ENCODE measurements at places on chromosomes 1 and 21.

DNA sequence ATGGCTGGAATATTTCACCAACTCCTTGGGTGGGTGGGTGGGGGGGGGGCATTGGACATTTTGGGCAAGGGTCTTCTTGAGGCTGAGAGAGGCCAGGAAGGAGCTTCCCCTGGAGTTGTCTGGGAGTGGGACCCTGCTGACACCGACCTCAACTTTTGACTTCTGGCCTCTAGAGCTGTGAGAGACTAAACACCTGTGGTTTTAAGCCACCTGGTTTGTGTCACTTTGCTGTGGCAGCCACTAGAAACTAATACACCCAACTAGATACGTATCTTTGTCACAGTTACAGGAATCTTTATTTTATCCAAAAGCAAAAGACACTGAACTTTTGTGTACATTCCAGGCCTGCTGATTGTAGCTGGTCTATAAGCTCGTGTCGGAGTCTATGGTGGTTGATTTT lies 9.9 kb upstream of the RIPK4 start:
- no peak for DNase-seq

DNA sequence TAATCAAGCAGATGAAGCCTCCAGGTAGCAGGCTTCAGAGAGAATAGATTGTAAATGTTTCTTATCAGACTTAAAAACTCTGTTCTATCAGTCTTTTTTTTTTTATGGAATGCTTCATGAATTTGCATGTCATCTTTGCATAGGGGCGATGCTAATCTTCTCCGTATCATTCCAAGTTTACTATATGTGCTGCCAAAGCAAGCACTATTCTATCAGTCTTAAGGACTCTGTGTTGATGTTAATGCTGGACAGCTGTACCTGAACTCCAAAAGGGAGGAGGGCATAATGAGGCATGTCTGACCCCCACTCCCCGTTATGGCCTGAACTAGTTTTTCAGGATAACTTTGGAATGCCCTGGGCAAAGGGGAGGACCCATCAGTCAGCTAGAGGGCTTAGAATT lies 66.8 kb upstream of the PRRC2C start:
- no peak for DNase-seq

GRCh38 chr1:176241385-176242015 lies 34.4 kb upstream of the COP1 start:
- DNase-seq = no peak

- no peak for DNase-seq
Measured at GRCh38 chr1:22285549-22286396, 142.9 kb upstream of the WNT4 start.

DNA sequence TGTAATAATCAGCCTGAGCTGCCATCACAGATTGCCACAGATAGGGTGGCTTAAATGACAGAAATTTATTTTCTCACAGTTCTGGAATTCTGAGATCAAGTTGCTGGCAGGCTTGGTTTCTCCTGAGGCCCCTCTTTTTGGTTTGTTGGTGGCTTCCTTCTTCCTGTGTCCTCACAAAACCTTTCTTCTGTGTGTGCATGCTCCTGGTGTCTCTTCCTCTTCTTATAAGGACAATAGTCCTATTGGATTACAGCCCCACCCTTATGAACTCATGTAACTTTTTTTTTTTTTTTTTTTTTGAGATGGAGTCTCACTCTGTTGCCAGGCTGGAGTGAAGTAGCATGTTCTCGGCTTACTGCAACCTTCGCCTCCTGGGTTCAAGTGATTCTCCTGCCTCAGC lies 41.0 kb upstream of the F3 start:
- no peak for DNase-seq

DNA sequence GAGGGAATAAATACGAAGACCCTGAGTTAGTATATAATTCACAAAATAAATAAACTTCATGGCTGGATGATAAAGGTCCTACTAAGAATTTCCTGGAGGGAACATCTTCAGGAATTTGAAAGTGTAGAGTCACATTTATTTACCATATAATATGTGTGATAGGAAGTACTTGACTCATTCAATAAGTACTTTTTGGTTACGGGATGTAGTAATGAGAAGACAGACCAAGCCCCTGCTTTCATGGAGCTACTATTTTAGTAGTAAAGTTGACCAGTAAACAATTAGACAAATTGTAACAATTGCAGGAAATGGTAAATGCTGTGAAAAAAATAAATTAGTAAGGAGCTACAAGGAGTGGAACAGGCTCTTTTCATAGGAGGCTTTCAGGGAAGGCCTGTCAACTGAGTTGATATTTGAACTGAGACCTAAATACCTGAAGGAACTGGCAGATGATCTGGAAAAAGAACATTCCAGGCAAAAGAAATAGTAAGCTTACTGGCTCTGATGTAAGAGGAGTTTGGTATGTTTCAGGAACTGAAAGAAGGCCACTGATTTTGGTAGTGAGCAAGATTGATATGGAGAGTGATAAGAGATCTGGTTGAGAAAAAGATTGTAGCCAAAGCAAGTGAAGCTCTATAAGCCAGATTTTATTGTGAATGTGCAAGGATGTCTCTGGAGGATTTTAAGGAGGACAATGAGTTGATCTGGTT lies 36.2 kb downstream of the CAMSAP2 start:
- no peak for DNase-seq

DNA sequence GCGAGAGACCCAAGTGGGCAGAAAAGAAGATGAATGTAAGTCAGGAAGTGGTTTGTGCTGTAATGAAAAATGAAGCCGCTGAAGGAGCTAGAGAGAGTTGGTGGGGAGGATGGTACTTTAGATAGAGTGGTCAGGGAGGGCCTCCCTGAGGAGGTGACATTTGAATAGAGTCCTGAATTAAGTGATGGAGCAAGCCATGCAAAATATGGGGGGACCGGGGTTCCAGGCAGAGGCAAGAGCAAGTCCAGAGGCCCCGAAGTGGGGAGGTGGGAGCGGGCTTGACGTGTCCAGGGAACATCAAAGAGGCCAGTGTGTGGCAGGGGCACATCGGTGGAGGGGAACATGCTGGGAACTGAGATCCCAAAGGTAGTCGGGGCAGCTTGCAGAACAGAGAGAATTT lies 43.1 kb downstream of the OPRD1 start:
- DNase-seq = no peak

DNA sequence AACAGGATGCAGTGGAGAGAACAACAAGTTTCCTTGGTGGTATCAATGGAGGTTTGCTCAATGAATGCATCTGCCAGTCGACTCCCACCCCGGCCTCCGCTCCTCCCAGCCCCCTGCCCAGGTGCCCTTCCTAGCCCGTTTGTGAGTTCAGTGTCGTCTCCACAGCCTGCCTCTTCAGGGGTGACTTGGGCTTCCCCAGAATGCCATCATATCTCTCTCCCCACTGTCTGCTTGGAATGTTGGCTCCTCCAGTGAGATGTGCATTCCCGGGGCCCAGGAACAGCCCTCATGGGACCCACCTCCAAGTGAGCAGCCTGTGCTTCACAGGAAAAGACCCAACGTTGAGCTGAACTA lies 30.5 kb downstream of the MATN1 start:
- no peak for DNase-seq

- no peak for DNase-seq
Measured at GRCh38 chr1:35888255-35888654, 5.2 kb downstream of the AGO1 start.

- no peak for DNase-seq
Measured at GRCh38 chr21:42226626-42227025, 7.7 kb downstream of the ABCG1 start.

GRCh38 chr1:154886281-154887015 lies 16.4 kb upstream of the KCNN3 start:
- DNase-seq = no peak

- DNase-seq = peak; percentile 11
Measured at GRCh38 chr21:43921571-43921978, 56.6 kb downstream of the AGPAT3 start.

DNA sequence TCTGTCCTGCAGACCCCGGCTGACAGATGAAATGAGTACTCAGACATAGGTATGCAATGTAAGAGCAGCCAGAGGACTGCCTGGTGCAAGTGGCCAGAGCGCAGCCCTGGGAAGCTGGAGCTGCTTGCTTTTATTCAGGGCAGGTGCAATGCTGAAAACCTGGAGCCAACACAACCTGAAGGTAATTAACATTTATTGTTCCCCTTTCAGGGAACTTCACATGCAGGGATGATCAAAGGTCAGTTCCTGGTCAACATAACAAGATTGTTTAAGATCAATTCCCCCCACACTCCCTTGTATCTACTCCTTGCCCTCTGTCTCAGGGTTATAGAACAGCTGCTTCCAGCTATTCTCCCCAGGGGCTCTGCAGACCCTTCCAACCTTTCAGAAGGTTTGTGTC lies 48.7 kb upstream of the PRELP start:
- DNase-seq = no peak

- DNase-seq = no peak
Measured at GRCh38 chr1:72896256-72896655, 613.9 kb upstream of the NEGR1 start.

GRCh38 chr1:63980740-63981407 lies 207.1 kb downstream of the ROR1 start:
- DNase-seq = no peak

DNA sequence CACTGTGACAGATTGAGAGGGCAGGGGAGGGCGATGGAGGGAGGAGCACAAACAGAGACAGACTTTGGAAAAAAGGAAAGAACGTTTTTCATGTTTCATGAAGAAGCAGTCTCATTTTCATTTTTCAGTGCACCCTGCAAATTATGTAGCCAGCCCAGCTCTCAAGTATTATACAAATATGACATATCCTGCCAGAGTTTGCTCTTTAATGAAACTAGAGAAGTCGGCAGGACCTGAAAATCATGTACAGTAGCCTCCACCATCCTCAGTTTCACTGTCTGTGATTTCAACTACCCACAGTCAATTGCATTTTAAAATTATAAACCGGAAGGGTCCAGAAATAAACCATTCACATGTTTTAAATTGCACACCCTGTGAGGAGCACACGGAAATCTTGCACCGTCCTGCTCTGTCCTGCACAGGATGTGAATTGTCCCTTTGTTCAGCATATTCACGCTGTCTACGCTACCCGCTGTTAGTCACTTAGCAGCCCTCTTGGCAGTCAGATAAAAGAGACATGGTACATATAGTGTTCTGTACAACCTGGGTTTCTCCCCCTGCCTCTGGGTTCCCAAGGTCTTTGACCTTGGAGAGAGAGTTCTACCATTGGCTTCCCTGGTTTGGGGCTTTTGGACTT lies 13.6 kb upstream of the ADARB1 start:
- no peak for DNase-seq

DNA sequence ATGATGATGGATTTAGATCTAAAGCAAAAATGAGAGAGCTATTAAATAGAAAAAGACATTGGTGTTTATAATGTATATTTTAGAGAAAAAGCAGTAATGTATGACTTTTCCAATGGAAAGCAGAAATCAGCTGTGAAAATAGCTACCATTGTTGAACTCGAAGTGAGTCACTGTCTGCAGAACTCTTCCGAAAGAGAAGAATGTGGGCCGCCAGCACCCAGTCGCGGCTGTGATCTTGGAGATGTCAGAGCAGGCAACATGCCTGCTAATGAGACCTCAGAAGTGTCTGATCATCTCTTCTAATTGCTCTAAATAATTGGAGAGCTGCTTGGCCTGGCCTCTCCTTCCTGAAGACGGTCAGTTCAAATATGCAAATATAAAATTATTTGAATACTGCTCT lies 333.6 kb upstream of the RUNX1 start:
- no peak for DNase-seq

- no peak for DNase-seq
Measured at GRCh38 chr1:220991506-220991905, 112.3 kb downstream of the HLX start.

- DNase-seq = no peak
Measured at GRCh38 chr1:119656410-119656955, 8.4 kb upstream of the ZNF697 start.

GRCh38 chr1:97834899-97835298 lies 85.9 kb downstream of the DPYD start:
- no peak for DNase-seq

DNA sequence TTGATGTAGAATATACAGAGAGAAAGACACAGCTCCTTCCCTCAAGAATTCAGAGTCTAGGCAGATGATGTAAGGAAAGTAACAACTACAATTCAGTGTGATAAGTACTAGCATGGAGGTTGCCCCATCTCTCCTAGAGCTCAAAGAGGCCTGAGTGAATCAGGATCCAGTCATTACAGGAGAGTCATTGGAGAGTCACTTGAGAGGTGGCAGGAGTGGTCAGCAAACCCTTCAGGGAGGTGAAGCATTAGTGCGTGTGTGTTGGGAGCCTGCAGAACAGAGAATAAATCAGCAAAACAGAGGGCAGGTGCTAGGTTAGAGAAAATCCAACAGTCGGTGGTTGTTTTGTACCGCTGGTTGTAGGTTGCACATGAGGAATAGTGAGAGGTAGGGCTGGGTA lies 46.1 kb downstream of the GRIK1 start:
- no peak for DNase-seq

DNA sequence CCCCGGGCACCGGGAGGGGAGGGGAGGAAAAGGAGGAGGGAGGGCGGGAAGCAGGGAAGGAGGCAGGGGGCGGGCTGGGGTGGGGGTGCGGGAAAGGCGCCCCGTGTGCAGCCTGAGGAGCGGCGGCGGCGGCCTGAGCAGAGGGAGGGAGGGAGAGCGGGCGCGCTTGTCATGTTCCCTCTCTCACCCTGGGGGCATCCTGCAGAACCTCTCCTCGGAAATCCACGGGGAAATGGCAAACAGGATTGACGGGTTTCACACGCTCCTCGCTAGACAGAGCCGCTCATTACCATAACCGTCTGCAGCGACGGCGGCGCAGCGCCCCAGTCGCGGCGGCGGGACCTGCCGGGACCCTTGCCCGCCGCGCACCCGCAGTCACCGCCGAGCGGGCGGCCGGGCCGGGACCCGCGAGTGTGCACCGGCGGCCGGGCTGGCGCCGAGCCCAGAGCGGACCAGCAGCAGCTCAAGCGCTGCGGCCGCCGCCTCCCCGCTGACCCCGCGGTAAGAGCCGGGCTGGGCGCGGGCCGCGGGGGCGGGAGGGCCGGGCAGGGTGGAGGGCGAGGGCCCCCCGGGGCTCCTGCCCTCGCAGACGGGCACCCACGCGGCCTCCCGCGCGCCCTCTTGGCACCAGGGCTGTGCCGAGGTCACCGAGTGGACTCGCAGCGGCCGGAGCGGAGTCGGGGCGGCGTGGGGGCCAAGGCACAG lies at the start of gene SERTAD4:
Gene SERTAD4 (plus strand): TSS at position 286 of the 705 bp plus-strand sequence. CDS start 5,165 bp downstream, outside the sequence.
- DNase-seq = no peak

DNA sequence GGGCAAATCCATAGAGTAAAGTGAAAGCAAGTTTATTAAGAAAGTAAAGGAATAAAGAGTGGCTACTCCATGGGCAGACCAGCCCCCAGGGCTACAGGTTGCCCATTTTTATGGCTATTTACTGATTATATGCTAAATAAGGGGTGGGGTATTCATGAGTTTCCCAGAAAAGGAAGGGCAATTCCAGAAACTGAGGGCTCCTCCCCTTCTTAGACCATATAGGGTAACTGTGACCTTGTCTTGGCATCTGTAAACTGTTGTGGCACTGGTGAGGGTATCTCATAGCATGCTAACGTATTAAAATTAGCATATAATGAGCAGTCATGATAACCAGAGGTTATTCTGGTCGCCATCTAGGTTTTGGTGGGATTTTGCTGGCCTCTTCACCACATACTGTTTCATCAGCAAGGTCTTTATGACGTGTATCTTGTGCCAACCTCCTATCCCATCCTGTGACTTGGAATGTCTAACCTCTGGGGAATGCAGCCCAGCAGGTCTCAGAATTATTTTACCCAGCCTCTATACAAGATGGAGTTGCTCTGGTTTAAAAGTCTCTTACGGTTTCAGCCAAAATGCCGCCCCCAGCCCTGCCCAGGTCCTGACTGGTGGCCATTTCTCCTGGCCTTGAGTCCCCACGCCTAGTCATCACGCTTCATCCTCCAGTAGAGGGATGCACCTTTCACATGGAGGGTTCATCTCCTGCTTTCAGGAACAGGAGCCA lies 982 bp upstream of the TRIM17 start:
- DNase-seq = no peak
